H7 (cell line): ENCODE measurements at places on chromosomes 12 and 14. TPM values are rescaled to one million over a fixed set of nuclear protein-coding genes. Genes with fewer than 3 reads are reported as not detected.

GRCh38 chr14:94100847-94101246 is 9.7 kb upstream of the IFI27 start:
- no peak for DNase-seq

DNA sequence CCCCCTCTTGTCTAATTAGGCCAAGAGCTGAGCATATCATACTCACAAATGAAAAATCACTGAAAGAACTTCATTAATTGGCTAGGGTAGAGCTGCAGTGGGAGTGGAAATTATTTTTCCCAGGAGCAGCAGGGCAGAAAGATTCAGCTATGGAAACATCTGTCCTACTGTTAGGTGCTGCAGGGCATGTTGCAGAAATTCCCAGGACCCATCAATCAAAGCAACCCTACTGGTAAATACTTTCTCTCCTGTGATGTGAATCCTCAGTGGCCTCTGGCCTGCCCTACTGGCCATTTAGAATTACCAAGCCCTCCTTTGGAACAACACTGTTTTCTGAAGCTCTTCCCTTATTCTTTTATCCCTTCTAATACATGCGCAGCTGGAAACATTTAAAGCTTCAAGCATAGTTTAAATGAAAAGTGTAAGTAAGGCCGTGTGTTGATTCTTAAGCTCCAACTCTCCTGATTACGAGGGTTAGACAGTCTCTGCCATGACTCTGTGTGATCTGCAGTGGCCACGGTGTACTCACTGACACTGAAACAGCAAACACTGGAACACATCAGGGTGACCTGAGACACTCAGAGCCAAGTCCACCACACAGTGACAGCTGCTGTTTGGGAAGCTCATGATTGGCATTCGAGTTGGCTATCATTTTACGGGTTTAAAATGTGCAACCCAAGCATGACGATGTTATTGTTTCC is 62.6 kb upstream of the TMCC3 start:
- DNase-seq: no peak

DNA sequence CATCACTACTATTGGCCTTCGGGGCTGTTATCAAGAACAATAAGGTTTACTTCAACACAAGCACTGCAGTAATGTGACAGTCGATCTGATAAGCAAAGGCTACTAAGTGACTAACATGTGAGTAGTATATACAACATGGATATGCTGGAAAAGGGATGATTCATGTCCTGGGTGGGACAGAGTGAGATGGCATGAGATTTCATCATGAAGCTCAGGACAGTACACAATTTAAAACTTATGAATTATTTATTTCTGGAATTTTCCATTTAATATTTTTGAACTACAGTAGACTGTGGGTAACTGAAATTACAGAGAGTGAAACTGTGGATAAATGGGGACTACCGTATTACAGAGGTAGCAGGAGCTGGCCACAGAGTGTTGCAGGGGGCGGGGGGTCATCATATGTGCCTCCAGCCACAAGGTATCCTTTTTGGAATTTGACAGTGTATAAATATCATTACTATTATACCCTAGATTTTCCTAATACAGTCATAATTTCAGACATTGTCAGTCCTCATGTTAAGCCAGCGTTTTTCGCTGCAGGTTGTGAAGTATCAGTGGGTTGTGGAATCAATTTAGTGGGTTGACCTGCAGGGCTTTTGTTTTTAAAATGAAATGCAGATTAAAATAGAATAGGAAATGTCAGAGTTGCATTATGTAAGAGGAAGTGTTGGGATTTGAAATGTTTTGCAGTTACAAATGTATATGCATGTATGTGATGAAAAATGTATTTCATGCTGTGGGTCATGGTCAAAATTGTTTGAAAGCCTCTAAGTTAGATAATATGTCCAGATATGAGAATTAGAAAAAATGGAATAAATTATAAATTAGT is 148.0 kb upstream of the NUDT4 start:
- no peak for DNase-seq

- DNase-seq: no peak
Observed at GRCh38 chr14:65864549-65864948, 452.0 kb downstream of the FUT8 start.

DNA sequence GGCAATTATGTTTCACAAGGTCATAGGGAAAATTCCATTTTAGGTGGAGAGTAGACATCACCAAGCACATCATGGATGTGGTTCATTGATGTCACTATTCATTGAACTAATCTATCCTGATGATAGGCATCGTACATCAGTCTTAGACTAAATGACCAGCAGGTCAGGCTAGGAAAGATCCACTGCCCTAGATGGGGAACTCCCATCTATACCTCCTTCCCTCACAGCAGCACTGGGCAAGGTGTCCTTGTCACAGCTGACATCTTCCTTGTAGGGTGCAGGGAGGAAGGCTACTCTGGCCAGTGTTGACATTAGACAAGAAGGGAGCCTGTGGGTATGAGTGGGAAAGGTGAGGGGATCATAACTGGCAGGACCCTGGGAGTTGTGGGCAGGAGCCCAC is 63.8 kb upstream of the CAPRIN2 start:
- DNase-seq: no peak

GRCh38 chr14:36874396-36875138 is 212.9 kb downstream of the PAX9 start:
- DNase-seq: no peak

Gene FBLN5
- 1.4 and 2.3 TPM in 2 replicates for total RNA-seq

DNA sequence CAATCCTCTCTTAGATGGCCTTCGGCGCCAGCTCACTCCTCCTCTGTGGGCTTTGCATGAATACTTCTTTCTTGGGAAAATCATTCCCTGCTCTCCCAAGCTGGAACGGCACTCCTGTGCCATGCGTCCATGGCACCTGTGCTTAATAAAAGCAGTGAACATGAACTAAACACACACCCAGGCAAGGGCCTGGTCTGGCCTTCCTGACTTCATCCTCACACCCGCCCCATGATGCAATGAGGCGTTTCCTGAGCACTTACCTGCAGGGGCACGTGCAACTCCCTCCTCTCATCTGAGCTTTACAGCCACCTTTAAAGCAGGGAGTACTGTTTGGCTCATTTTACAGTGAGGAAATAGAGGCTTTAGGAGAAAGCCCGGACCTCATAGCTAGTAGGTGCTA is 219.8 kb downstream of the SLC41A2 start:
- no peak for DNase-seq

DNA sequence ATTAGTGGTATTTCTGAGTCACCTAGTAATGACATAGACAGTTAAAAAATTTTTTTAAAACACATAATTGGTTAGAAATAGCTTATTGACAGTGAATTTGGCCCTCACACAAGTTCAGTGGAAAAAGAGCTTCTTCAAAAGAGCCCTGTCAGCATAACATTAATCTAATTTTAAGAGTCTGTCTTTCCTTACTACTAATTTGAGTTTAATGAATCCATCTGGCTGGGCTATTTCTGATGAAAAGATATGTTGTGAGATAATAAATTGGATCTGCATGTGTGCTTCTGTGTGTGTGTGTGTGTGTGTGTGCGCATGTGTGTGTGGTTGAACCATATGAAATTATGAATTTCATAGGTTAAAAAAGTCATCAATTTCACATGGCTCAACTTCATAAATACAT is 1045.2 kb downstream of the FLRT2 start:
- no peak for DNase-seq

DNA sequence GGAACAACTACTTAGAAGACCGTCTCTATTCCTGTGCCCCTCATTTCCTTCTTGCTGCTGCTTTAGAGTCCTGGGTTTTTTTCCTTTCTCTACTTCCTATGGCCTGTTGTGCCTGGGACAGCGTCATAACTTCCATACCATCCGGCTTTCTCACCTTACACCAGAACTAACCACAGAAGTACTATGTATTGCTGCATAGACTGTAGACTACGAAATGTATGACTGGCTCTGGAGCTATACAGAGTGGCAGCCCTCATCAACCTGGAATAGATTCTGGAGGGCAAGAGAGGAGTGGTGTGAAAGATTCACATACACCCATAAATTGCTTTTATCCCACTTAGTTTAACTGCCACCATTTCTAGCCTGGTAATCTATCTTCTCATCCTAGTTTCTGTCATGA is 16.9 kb upstream of the SRP54 start:
- no peak for DNase-seq

- no peak for DNase-seq
Observed at GRCh38 chr12:119980242-119980641, 8.8 kb upstream of the BICDL1 start.

DNA sequence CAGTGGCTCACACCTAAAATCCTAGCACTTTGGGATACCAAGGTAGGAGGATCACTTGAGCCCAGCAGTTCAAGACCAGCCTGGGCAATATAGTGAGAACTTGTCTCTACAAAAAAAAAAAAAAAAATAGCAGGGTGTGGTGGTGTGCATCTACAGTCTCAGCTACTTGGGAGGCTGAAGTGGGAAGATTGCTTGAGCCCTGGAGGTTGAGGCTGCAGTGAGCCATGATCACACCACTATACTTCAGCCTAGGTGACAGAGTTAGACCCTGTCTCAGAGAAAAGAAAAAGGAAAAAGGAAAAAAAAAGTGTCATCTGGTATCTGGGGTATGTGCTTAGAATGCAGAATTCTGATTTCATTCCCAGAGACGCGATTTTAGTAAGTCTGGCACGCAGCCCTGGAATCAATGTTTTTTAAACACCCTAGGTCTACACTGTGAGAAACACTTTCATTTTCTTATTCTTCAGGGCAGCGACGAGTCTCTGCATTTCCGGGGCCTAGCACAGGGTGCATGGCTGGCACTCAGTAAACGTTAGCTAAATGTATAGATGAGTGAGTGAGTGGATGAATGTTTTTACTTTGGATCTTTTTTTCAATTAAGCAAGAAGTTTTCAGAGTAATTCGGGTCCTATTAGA is 243.8 kb upstream of the PWP1 start:
- no peak for DNase-seq

GRCh38 chr14:64844969-64845536 is 34.7 kb downstream of the SPTB start:
- no peak for DNase-seq

DNA sequence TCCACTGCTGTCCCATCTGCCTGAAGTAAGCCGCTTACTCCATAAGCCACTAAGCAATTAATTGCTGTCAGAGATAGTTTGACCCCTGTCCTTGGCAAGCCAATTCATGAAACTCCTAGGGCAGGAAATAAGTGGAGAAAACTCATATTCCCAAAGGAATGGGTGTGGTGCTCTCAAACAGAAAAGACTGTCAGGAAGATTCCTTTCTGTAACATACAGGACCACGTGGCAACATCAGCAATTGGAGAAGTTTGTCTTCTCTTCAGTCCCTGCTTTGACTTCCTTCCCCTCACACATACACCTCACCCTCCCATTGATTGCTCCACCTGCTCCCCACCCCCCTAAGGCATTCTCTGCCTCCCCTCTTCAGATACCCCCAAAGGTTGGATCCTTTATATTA is 36.2 kb upstream of the MDM1 start:
- DNase-seq: no peak

DNA sequence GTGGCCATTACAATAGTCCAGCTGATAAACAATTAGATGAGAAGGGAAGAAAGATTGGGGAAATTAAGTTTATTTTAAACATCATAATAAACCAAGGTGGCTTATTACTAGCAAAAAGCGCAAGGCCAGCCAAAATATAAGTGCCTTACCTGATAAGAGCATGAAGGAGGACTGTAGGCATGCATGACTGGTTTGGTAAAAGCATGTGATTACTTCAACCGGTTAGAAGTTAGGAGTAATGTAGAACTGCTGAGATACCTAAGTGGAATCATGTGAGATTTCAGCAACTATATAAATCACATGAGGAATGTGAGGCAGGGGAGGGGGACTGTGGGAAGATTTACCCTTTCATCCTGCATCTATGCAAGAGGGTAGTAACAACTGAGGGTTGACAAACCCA is 59.7 kb upstream of the CCDC196 start:
- DNase-seq: no peak

GRCh38 chr12:82650627-82651337 is 35.9 kb upstream of the TMTC2 start:
- DNase-seq: no peak

Gene IRF2BPL
- total RNA-seq: 142 and 187 TPM in 2 replicates
